Umbilical cord (tissue), 2 donors: ENCODE measurements at places on chromosomes 5 and 9. TPM values are rescaled to one million over a fixed set of nuclear protein-coding genes. Genes with fewer than 3 reads are reported as not detected.

- no peak for DNase-seq
Observed at GRCh38 chr5:6080436-6080835, 297.9 kb downstream of the MED10 start.

DNA sequence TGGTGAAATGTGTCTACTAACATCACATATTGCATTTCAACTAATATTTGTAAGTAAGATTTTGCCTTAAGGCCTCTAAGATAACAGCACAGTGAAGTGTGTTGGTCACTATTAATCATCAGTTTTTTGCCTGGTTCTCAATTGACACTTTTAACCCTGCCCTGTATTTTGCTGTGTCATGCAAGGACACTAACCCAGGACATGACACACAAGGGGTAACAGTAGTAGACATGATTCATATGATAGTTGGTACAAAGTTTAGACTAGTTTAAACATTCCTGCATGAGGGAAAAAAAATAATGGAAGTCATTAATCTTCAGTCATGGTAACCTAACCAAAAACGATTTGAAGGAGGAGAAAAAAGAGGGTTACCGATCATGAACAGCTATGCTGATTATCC lies 207.0 kb downstream of the DEPDC1B start:
- DNase-seq: no peak

DNA sequence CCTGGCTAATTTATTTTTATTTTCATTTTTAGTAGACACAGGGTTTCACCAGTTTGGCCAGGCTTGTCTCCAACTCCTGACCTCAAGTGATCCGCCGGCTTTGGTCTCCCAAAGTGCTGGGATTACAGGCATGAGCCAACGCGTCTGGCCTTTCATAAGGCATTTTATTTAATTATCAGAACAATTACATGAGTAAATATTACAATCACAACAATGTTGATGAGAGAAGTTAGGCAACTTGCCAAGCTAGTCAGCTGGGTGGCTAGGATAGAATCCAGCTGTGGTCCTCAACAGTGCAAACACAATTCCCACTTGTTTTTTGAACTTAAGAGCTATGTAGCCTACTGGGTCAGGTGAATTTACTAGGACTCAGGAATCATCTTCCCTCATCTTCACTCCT lies 22.0 kb downstream of the C9orf57 start:
- DNase-seq: no peak

GRCh38 chr5:119063579-119064379 lies 7.1 kb upstream of the DMXL1 start:
- peak; percentile 62 for DNase-seq

Gene GPRIN1
- 0.72 TPM for total RNA-seq
